ENCODE measurements at places on chromosomes 5 and 9.

DNA sequence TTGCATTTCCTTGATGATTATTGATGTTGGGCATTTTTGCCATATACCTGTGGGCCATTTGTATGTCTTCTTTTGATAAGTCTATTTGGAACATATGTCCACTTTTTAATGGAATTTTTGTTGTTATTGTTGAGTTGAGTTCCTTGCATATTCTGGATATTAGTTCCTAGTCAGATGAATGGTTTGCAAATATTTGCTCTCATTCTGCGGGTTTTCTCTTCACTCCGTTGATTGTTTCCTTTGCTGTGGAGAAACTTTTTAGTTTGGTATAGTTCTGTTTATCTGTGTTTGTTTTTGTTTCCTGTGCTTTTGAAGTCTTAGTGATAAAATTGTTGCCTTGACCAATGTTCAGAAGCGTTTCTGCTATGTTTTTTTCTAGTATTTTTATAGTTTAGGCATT, 13.0 kb downstream of the OSMR start:
- no peak for DNase-seq

GRCh38 chr9:16030528-16031185, 477.8 kb downstream of the CCDC171 start:
- no peak for DNase-seq

- DNase-seq, result no peak
Observed at GRCh38 chr5:141788296-141788970, 89.8 kb downstream of the PCDH1 start.

- DNase-seq, result no peak
Observed at GRCh38 chr5:158100373-158100888, 241.5 kb upstream of the CLINT1 start.
